ENCODE measurements at places on chromosomes 1 and 21.

DNA sequence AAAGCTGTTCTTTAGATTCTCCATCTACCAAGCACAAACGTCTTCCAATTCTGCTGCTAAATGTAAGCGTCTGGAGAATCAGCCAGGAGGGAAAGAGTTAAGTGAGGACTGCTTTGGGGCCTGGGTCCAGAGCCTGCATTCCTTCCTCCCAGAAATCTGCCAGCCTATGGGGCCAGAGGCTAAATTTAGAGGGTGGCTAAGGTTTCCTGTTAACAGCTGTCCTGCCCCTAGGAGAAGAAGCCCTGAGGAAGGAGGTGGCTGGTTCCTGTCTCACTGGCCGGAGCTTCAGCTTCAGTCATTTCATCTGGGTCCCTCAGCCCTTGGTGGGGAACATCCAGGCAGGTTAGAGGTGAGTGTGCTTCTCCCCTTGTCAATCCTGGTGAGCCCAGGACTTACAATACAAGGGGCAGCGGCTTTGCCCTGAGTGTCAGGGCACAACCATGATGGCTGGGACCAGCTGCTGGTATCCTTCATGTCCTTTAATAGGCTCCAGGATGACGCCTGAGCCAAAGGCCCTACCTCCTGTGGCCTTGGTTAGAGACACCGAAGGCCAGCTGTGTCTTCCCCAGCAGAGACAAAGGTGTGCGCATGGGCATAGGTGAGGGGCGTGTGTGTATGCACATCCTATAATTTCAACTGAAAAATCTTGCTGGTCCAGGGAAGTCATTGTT lies at the start of gene STYXL2:
TSS of gene STYXL2 (plus strand) at position 230 of the 671 bp plus-strand sequence. CDS start 775 bp downstream, outside the sequence.
- H3K36me3 ChIP-seq, result no peaks in the 10 kb centered on the region
- peaks cover 2% of the 10 kb centered on the region for H3K27me3 ChIP-seq
- H3K4me3 ChIP-seq, result no peak within 1 kb of the TSS
- H3K4me1 ChIP-seq, result peaks cover 11% of the 10 kb centered on the region

GRCh38 chr1:85656948-85657347 lies 51.3 kb downstream of the ZNHIT6 start:
- peaks cover 5% of the 10 kb centered on the region for H3K4me1 ChIP-seq
- H3K27ac ChIP-seq, result no peak overlapping the region
- no peak overlapping the region for H3K4me3 ChIP-seq
- DNase-seq, result no peak

DNA sequence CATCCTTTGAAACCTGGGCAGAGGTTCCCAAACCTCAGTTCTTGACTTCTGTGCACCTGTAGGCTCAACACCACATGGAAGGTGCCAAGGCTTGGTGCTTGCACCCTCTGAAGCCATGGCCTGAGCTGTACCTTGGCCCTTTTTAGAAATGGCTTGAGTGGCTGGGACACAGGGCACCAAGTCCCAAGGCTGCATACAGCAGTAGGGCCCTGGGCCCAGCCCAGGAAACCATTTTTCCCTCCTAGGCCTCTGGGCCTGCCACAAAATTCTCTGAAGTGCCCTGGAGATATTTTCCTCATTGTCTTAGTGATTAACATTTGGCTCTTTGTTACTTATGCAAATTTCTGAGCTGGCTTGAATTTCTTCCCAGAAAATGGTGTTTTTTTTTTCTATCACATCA lies 65.6 kb upstream of the ACTRT2 start:
- no peak overlapping the region for H3K4me3 ChIP-seq
- H3K27ac ChIP-seq, result no peak overlapping the region

- H3K4me1 ChIP-seq, result peaks cover 60% of the 10 kb centered on the region
- no peak for DNase-seq
- H3K27me3 ChIP-seq, result no peaks in the 10 kb centered on the region
- H3K36me3 ChIP-seq, result peaks cover 6% of the 10 kb centered on the region
- H3K4me3 ChIP-seq, result peak overlapping the region; percentile 6
Observed at GRCh38 chr21:25462517-25462971, 144.7 kb downstream of the MRPL39 start.

DNA sequence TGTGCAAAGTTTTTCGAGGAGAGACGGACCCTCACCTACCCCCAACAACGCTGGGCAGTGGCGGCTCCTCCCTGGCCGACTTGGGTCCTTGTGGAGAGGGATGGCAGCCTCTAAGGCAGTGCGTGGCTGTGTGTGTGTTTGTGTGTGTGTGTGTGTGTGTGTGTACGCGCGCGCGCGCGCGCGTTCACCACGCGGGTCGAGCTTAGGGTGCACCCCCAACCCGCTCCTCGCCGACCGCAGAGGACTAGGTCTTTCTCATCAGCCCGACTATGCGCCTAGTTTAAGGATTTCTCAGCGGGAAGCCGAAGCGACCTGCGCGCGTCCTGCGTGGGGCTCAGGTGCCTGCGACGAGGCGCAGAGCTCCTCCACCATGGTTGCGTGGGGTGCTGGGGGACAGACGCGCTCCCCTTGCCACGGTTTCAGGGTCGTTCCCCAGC lies 940 bp downstream of the SOX13 start:
- no peaks in the 10 kb centered on the region for H3K36me3 ChIP-seq
- peaks cover 27% of the 10 kb centered on the region for H3K4me1 ChIP-seq
- H3K4me3 ChIP-seq, result peak overlapping the region; percentile 77
- no peak overlapping the region for H3K27ac ChIP-seq

GRCh38 chr1:156862997-156863599 lies 2.4 kb downstream of the NTRK1 start:
- no peak for DNase-seq
- peak overlapping the region; percentile 6 for H3K4me3 ChIP-seq
- peaks cover 53% of the 10 kb centered on the region for H3K27me3 ChIP-seq
- H3K4me1 ChIP-seq, result peaks cover 76% of the 10 kb centered on the region

GRCh38 chr1:206430031-206430983 lies 40.0 kb upstream of the IKBKE start:
- H3K27me3 ChIP-seq, result no peaks in the 10 kb centered on the region
- no peak overlapping the region for H3K4me3 ChIP-seq
- no peak for DNase-seq
- peaks cover 19% of the 10 kb centered on the region for H3K4me1 ChIP-seq

GRCh38 chr21:17987382-17988101 lies 168.4 kb upstream of the C21orf91 start:
- no peaks in the 10 kb centered on the region for H3K27me3 ChIP-seq
- no peaks in the 10 kb centered on the region for H3K4me1 ChIP-seq
- DNase-seq, result no peak
- H3K36me3 ChIP-seq, result no peaks in the 10 kb centered on the region
- no peak overlapping the region for H3K27ac ChIP-seq
- no peak overlapping the region for H3K4me3 ChIP-seq

DNA sequence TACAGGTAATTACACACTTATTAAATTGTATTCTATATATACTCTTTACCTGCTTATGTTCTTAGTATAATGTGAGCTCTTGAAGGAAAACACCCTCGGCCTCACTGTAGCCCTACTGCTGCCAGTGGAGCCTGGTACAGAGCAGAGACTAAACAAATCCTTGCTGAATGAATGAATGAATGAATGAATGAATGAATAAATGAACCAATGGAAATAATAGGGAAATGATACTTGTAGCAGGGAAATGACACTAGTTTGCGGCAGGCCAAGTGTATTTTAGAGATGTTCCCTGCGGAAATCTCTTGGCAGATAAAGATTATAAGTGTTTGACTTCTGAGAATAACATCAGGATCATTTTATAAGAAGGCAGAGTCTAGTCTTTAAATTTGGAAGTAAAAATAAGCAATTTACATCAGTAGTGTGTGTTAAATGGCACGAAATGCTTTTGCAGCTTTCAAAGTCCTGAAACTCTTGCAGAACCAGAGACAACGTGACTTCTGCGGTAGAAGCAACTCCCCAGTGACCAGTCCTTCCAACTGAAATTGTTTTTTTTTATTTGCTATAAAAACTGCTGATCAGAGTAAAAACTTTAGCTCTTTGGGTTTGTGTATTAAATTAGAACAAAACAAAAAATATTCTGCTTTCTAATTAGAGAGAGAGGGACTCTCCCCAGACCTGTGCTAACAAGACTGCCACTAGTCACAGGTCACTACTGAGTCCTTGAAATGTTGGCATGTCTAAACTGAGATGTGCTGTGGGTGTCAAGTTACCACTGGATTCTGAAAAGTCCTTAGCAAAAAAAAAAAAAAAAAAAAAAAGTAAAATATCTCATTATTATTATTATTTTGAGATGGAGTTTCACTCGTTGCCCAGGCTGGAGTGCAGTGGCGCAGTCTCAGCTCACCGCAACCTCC lies 199.3 kb upstream of the MAP1LC3C start:
- no peak for DNase-seq
- no peak overlapping the region for H3K27ac ChIP-seq
- no peaks in the 10 kb centered on the region for H3K36me3 ChIP-seq
- H3K4me3 ChIP-seq, result no peak overlapping the region
- H3K4me1 ChIP-seq, result no peaks in the 10 kb centered on the region
- H3K27me3 ChIP-seq, result no peaks in the 10 kb centered on the region

- H3K4me3 ChIP-seq, result no peak overlapping the region
- no peaks in the 10 kb centered on the region for H3K36me3 ChIP-seq
- H3K27ac ChIP-seq, result no peak overlapping the region
- DNase-seq, result no peak
- H3K27me3 ChIP-seq, result no peaks in the 10 kb centered on the region
Observed at GRCh38 chr1:94619731-94620130, 78.2 kb upstream of the F3 start.

DNA sequence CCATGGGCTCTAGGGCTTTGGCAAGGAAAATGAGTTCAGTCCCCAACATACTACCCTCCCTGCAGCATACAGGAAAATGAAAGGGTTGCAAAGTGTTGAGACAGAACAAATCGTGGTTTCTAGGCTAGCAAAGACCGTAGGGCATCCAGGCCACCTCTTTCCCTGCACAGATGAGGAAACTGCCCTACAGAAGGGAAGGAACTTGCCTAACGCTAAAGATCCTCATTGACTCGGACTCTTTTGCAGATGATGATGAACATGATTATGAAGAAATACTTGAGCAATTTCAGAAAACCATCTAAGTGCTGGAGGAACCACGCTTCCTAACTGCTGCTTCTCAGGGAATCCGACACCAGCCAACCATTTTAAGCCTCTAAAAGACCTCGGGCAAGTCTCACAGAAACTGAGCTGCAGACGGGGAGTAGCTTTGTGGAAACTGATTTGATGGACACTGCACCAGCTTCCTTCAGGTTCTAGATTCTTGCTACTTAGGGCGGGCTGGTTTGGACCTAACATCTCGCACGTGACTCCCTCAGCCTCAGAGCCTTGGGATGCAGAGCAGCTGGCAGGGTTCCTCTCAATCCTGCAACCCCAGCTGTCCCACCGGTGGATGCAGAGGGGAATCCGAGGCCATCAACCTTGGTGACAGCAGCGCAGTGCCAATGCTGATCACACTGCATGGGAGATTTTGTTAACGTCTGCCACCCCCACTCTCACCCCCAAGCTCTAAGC lies 13.4 kb downstream of the THEMIS2 start:
- H3K36me3 ChIP-seq, result peaks cover 83% of the 10 kb centered on the region
- no peak for DNase-seq
- H3K4me3 ChIP-seq, result no peak overlapping the region
- H3K4me1 ChIP-seq, result peaks cover 65% of the 10 kb centered on the region
- peak overlapping the region; percentile 90 for H3K27ac ChIP-seq

- peaks cover 14% of the 10 kb centered on the region for H3K36me3 ChIP-seq
- no peak for DNase-seq
- H3K27ac ChIP-seq, result no peak overlapping the region
- H3K4me3 ChIP-seq, result no peak overlapping the region
- no peaks in the 10 kb centered on the region for H3K27me3 ChIP-seq
Observed at GRCh38 chr1:209732725-209733124, 23.1 kb upstream of the TRAF3IP3 start.

DNA sequence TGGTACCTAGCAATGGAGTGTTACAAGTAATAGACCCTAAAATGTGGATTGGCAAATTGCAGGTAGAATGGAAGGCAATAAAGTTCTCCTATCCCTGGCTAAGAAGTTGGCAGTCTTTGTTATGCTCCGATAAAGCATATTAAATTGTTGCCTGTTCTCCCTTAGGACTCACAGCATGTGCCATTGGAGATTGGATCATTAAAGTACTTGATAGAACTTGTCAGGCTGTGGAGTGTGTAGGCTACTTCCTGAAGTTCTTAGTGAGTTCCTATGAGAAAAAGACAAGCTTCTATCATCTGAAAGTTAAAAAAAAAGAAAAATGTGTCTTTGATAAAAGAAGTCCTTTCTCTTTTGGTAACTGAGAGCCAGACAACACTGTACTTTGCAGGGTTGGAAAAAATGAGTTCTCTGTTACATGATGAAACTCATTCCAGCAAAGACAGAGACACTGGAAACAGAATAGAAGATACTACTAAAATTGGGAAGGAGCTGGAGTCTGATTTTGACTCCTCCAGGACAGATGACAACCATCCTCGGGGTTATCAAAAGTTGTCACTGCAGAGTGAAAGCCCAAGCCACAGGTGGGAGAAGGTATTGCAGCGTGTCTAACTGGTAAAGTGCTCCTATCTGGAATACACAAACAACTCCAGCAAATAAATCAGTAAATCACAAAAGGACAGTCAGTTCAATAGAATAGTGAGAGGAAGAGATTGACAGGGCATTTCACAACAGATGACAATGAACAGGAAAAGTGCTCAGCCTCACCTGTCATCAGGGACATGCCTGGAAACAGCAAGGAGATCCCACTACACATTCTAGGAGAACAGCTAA lies 87.5 kb upstream of the WDR26 start:
- H3K27ac ChIP-seq, result no peak overlapping the region
- no peaks in the 10 kb centered on the region for H3K27me3 ChIP-seq
- H3K36me3 ChIP-seq, result no peaks in the 10 kb centered on the region
- no peaks in the 10 kb centered on the region for H3K4me1 ChIP-seq
- no peak for DNase-seq

GRCh38 chr1:28966617-28967016 lies 52.2 kb downstream of the EPB41 start:
- H3K4me1 ChIP-seq, result peaks cover 15% of the 10 kb centered on the region
- H3K36me3 ChIP-seq, result no peaks in the 10 kb centered on the region
- no peak overlapping the region for H3K4me3 ChIP-seq
- DNase-seq, result no peak
- no peak overlapping the region for H3K27ac ChIP-seq

GRCh38 chr1:63773496-63773814 lies 362 bp upstream of the ROR1 start:
- no peak for DNase-seq
- H3K4me3 ChIP-seq, result peak overlapping the region; percentile 1
- H3K4me1 ChIP-seq, result peaks cover 19% of the 10 kb centered on the region
- no peak overlapping the region for H3K27ac ChIP-seq

GRCh38 chr1:177703888-177704446 lies 265.9 kb downstream of the SEC16B start:
- no peak overlapping the region for H3K27ac ChIP-seq
- H3K4me1 ChIP-seq, result no peaks in the 10 kb centered on the region
- no peaks in the 10 kb centered on the region for H3K27me3 ChIP-seq

DNA sequence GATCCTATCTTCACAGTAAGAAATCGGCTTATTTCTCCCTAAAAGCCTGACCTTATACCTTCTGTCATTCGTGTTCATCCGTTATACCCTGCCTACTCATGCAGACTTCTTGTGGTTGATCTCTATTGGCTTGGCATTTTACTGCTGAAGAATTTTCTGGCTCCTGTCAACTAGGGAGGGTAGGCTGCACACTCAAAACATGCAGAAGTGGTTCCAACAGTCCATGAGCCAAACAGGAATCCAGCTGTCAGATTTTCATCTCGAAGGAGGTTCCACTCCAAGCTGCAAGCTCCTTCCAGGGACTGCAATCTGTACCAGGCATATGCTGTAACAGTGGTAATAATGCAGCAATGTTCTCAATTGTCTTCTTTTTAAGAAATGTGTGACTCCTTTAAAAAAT lies 10.1 kb downstream of the DNAJC11 start:
- no peak for DNase-seq
- H3K4me3 ChIP-seq, result no peak overlapping the region
- no peaks in the 10 kb centered on the region for H3K27me3 ChIP-seq
- no peak overlapping the region for H3K27ac ChIP-seq
- H3K4me1 ChIP-seq, result peaks cover 16% of the 10 kb centered on the region

Measured in activated CD4-positive, alpha-beta memory T cell treated with anti-CD3 and anti-CD28 coated beads, Interleukin-2, amount 10 ng/mL, durations not matched to agents 7 days and 5 days (primary cell).